Activated naive CD4-positive, alpha-beta T cell treated with anti-CD3 and anti-CD28 coated beads, Interleukin-2, amount 10 ng/mL, durations not matched to agents 5 hours and 36 hours (primary cell): ENCODE measurements at places on chromosomes 13 and 19. TPM values are rescaled to one million over a fixed set of nuclear protein-coding genes. Genes with fewer than 3 reads are reported as not detected.

Gene OR7D2
- 0.07 TPM for total RNA-seq

Gene NDFIP2
- 20.3 TPM for total RNA-seq

Gene COL4A2
- total RNA-seq, result 0.19 TPM

Gene TGFBR3L
- total RNA-seq, result 1.4 TPM

Gene BCL2L12
- 50.9 TPM for total RNA-seq

Gene ACP7
- not detected for total RNA-seq

Gene SSC5D
- total RNA-seq, result 0.12 TPM
